Activated CD8-positive, alpha-beta memory T cell treated with anti-CD3 and anti-CD28 coated beads, Interleukin-2, amount 50 U/mL, for 4 hours (primary cell): ENCODE measurements at places on chromosomes 16 and 17.

- DNase-seq, result no peak
Measured at GRCh38 chr16:22204091-22204655, 1.9 kb upstream of the EEF2K start.

DNA sequence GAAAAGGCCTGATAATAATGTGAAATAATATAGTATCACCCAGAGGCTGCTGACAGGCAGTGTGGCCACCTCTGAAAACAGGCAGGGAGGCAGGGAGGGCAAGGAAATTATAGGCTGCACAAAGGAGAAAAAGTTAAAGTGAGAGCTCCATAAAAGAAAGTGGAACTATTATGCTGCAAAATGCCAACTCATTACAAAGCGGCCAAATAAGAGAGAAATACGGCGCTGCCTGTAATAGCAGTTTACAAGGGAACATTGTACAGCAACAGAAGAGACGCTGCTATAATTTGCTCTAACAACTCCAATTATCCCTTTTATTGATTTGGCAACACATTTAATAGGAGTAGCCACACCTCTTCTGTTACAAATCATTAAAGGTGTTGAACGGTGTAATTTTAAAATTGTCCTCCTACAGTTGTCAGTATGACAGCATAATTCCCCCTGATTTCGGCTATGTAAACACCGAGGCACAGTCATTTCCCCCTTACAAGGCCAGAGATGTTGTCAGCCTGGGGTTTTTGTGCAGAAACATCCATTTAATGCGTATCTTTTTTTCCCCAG lies 120.3 kb downstream of the MRM1 start:
- no peak for DNase-seq

- DNase-seq, result no peak
Measured at GRCh38 chr17:80675438-80676095, 130.9 kb downstream of the RPTOR start.

DNA sequence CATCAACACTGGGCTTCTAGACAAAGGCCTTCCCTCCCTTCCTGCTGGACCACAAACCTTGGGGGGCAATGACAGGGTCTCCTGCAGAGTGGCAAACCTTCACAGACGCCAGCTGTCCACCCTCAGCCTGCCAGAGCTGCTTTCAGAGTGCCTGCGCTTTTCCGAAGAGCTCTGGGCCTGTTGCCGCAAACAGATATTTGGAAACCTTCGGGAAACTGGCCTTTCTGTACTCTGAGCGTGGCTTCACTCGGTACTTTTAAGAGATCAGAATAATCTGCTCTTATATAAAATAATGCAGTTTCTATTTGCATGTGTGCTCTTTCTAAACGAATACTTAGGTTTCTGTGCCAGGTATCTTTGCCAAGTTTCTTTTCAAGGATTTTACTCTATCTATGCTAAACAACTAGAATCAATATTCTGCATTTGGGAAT lies 152.1 kb upstream of the CHMP6 start:
- no peak for DNase-seq

DNA sequence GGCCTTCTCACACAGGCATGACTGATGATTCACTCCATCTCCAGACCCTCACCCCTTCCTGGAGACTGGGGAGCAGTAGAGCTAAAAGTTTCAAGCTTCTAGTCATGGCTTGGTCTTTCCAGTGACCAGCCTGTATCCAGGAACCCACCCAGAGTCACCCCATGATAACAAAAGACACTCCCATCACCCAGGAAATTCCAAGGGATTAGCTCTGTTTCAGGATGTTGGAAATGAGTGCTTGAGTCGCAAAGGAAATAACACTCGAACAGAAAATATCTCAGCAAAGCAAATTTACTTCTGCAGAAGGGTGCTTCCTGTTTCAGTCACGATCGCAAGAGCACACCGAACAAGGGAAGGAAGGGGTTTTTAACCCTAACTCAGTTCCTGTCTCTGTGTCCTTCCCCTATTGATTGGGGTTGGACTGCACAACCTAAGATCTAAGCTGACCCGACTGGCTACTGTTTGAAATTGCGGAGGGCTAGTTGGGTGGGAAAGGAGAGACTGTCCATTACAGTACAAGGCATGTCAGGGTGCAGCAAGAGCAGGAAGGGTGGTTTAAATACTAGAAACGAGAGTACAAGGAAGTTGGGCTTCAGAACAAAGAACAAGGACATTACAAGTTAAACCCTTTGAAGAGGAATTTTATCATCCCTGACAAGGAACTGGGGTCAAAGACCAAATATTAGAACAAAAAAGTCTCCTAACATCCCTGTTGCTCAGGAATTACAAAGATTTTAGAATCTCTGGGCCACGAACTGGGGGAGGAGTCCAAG lies 224.4 kb upstream of the CACNG5 start:
- DNase-seq, result no peak

- DNase-seq, result no peak
Measured at GRCh38 chr17:76528528-76529223, 8.8 kb downstream of the CYGB start.

- DNase-seq, result no peak
Measured at GRCh38 chr16:88360999-88361398, 21.8 kb upstream of the ZNF469 start.

- no peak for DNase-seq
Measured at GRCh38 chr16:10581507-10581906, 1.1 kb upstream of the EMP2 start.

DNA sequence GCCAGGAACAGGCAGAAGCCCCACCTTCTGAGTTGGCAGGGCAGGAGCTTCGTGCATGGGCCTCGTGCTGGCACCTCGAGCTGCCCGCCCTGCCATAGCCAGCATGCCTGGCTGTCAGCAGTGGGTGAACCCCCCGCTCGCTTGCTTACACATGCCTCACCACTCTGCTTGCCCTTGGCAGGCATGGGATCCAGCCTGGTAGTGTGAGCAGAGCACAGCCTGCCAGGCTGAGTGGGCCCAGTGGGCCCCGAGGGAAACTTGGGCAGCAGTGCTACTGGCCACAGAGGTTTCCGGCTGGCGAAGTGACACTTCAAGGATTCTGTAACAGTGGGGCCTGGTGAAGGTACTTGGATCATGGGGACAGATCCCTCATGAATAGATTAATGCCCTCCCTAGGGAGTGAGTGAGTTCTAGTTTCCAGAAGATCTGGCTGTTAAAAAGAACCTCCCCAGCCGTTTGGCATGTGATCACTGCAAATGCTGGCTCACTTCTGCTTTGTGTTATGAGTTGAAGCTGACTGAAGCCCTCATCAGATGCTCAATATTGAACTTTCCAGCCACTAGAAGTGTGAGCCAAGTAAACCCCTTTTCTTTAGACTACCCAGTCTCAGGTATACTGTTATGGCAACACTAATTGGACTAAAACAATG lies 114.7 kb downstream of the BCAS3 start:
- DNase-seq, result no peak

- no peak for DNase-seq
Measured at GRCh38 chr17:82218349-82219075, 5.9 kb upstream of the CCDC57 start.

DNA sequence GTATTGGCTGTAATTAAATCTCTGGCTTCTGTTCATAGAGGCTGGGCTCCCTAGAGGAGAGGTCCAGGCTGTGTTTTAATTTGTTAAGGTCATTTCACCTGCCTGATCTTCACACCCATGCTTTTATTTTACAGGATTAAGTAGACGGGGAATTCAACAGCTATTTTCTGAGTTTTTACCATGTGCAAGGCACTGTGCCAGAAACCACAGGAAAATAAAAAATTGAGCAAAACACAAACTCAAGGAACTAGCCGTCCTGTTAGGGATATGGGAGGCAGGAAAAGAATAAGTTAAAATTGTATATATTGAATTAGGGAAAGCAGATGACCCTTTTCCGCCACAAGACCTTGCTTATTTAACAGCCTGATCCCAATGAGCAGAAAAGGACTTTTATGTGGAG lies 29.1 kb downstream of the HS3ST3A1 start:
- DNase-seq, result no peak

GRCh38 chr16:30186782-30187555 lies 3.6 kb downstream of the CORO1A start:
- peak; percentile 91 for DNase-seq

- no peak for DNase-seq
Measured at GRCh38 chr17:80096561-80097021, 4.8 kb upstream of the GAA start.

DNA sequence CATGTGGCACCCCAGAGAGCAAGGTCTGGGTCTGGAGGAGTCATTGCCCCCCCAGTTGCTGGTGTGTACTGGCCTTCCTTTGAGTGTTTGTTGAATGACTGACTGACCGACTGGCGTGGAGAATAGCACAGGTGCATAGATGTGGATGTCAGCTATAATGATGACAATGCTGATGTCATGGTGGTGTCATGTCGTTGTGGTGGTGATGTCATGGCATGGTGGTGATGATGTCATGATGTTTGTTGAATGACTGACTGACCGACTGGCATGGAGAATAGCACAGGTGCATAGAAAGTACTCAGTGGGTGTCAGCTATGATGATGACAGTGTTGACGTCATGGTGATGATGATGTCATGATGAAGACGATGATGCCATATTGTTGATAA lies 22.1 kb downstream of the TMEM114 start:
- no peak for DNase-seq

GRCh38 chr16:2008009-2008526 lies 1.6 kb downstream of the ZNF598 start:
- DNase-seq, result no peak

- DNase-seq, result no peak
Measured at GRCh38 chr16:87569601-87570571, 32.4 kb upstream of the JPH3 start.

DNA sequence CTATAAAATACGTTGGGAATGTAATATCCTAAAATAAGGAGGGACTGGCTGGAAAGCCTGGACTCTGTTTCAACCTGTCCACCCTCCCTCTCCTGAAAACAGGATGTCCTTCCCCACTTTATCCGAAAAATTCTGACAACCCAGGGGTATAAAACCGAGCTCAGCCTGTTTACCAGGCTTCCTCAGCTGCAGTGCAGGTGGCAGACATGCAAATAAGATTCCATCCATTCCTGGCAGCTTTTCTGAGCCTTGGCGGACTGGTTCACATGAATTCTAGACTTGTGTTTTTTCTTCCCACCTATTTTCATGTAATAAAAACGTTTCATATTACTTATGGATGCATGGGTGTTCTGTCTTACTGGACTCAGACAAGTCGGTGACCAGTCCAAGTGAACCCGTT lies 479.3 kb downstream of the KCNJ18 start:
- DNase-seq, result no peak

DNA sequence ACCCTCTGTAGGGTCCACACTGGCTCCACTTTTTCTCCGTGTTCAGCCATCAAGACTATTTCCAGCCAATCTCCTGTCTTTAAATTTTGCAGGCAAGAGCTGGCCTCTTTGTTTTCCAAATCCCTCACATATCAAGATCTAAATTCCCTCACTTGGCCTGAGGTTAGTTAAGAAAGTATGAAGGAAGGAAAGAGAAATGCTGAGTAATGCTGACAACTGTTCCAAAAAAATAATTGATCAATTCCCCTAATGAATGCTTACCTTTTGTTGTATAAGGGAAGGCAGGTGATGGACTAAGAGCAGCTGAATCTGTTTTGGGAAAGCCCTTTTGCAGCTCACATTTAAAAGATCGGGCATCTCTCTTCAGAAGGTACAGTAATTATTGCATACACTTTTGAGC lies 105.1 kb upstream of the KCNJ16 start:
- DNase-seq, result no peak

GRCh38 chr16:12123462-12123861 lies 146.9 kb downstream of the SNX29 start:
- no peak for DNase-seq

DNA sequence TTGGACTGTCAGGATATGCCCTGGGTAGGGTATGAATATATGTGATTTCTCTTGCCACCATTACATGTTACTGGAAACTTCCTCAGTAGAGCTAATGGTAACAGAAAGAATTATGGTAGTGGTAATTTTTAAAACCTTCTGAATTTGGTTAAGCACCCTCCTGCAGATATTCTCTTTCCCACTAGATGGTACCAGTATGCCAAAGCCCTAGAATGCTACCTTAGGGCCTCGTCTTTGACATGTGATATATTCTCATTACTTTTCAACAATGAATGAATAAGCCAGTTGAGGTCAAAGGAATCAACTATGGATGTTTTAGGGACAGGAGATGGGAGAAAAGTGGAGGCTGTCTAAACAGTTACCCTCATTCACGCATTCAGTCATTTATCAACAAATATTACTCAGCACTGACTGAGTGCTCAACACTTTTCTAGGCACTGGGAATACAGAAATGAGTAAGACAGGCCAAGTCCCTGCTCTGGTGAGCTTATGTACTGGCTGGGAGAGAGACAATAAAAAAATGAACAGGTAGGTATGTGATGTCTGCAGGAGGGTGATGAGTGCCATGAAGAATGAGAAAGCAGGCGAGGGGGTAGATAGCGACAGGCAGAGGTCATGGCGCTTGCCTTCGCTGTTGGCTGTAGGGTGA lies 14.7 kb downstream of the CDH13 start:
- DNase-seq, result no peak

GRCh38 chr17:6591599-6592158 lies 35.3 kb upstream of the PITPNM3 start:
- DNase-seq, result no peak

DNA sequence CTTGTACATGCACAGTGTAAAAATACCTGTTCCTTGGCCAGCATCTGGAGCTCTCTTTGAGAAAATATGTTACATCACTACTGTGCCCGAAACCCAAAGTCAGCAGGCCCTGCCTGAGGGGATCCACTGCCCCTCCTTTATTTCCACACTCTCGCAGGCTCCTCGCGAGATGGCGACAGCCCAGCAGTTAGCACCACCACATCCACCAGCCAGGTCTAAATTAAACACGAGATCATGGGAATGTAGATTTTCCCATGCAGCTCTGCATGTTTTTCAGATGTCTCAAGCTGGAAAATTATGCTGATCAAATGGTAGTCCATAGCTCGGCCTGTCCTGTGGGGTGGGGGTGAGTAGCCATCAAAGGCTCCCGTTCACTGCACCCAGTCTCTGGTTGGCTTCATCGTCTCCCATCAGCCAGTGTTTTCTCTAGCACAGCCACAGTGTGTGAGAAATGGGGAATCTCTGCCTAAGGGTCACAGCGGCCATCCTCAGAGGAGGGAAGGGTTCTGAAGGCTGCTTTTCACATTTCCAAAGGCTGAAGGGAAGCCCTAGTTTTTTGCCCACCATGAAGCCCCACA lies 34.7 kb downstream of the EPN2 start:
- no peak for DNase-seq

DNA sequence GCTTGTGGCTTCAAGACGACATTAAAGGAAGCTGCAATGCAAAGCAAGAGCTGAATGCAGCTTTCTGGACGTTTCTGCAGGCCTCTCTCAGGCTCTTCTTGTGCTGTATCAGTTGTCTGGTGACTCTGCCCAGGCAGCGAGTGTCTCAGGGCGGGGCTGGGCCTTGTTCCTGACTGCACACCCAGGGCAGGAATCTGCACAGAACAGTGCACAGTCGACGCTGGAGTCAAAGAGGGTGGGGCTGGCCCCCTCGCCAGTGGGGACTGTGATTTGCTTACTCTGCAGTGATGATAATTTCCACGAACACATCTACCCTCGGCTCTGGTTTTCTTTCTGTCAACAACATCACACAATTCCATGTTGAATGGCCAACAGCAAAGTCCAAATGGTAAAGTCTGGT lies 60.7 kb downstream of the IRF8 start:
- DNase-seq, result no peak

GRCh38 chr16:86337138-86337537 lies 173.2 kb upstream of the FOXF1 start:
- DNase-seq, result no peak
